ENCODE measurements at places on chromosomes 4 and X. TPM values are rescaled to one million over a fixed set of nuclear protein-coding genes. Genes with fewer than 3 reads are reported as not detected.

DNA sequence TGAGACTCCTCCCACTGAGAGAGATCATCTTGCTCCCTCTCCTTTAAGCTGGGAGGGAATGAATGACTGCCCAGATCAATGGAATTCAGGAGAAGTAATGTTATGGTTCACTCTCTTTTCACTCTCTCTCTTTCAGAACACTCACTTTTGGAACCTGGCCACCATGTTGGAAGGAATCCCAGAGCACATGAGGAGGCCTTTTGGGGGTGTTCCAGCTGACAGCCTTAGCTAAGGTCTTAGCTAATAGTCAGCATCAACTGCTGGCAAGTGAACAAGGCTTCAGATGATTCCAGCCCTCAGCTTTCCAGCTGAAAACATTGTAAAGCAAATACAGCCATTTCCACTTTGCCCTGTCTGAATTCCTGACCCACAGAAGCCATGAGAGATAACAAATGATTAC is 124.0 kb upstream of the CLNK start:
- no peak for DNase-seq

GRCh38 chr4:178309890-178310289 is 867.7 kb upstream of the AGA start:
- no peak for DNase-seq

SPIN2B gene
- total RNA-seq = 8.7 TPM

GRID2 gene
- not detected for total RNA-seq

DNA sequence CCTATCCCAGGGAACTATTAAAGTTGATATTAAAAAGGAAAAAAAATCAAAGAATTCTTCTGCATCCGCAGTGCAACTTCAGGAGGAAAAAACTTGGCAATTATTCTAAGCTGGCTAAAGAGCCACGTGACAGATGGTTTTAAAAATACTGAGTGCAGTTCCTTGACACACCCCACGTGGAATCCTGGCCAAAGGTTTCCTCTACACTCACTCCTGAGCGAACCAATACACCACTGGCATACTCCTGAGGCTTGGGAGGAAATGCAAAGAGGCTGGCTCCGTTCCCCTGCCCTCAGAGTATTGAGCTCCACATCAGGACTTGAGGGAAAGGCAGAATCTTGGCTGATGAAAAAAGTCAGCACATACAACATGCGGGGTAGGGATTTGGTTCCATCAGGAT is 133.8 kb upstream of the ATP6AP2 start:
- DNase-seq = no peak

GRCh38 chrX:136146614-136147314 is 569 bp upstream of the FHL1 start:
- no peak for DNase-seq

PFKFB1 gene
- total RNA-seq = not detected

GRCh38 chrX:152405561-152405960 is 45.6 kb downstream of the GABRA3 start:
- DNase-seq = no peak

DNA sequence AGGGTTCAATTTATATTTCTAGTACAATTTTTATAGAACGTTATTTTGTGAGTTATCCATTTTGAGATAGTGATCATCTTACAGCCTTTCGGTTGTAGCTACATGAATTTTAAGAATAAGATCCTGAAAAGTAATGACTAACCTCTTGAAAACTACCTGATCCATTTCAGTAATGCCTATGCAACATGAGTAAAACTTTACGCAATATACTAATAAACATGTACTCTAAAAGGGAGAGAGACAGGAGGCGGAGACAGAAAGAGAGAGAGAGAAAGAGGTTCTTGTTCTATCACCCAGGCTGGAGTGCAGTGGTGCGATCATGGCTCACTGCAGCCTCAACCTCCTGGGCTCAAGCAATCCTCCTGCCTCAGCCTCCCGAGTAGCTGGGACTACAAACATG is 816.1 kb downstream of the CCSER1 start:
- no peak for DNase-seq

DNA sequence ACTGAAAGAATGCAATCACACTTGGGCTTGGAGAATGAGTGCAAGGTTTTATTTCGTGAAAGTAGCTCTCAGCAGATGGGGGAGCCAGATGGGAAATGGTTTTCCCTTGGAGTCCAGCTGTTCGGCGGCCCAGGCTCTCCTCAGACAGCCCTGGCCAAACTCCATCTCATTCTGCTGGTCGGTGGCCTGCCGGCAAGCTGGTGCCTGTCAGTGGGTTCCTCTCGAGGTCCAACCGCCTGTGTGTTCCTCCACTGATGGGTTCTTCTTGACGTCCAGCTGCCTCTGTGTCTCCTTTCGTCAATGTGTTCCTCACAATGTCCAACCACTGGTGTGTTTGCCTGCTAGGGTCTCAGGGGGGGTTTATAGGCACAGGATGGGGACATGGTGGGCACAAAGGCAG is 80.3 kb downstream of the POU3F4 start:
- no peak for DNase-seq

DNA sequence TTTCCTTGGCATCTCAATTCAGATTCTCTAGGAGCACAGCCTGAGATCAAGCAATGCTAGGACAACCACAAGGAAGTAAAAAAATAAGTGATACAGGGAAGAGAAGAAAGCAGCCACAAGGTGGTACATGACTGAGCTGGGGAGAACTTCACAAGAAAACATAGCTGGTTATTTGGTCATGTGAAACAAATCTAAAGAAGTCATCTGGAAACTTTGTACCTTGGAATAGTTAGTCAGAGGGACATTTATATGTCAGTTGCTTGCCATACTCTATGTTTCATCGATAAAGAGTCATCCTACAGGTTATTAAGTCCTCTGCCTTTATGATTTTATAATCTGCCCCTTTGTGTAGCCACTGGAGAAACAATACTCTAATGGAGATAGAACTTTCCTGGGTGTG is 575.1 kb downstream of the IL15 start:
- no peak for DNase-seq

SPARCL1 gene
- 158 TPM for total RNA-seq

DNA sequence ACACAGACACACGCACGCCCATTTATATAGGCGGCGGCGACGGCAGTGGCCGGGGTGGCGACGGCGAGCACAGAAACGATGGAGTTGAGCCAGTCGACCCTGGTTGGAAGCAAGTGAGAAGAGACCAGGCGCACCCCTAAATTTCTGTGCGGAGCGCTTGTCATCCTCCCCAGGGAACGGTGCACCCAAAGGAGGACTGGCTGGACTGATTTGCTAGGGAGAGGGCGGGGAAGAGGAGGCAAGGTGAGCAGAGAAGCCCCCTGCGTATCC is 302 bp downstream of the NHS start:
- DNase-seq = no peak

DNA sequence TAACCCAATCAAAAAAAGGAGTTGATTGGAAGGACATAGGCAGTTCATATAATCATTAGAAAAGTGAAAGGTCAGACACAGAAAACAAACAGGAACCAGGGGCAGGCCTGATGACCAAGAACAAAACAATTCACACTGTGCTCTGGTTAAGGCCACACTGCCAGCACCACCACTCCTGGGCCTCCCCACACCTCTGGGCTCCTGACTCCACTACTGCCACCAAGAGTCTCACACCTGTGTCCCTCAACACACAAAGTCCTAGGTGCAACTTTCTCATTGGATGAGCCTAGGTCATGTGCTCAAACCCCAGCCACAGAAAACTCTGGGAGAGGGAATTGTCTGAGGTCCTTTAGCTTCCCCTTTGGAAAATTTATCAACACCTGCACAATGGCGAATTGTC is 11.1 kb upstream of the FAM9C start:
- no peak for DNase-seq

- peak; percentile 27 for DNase-seq
Measured at GRCh38 chr4:79576429-79576753, 168.4 kb upstream of the GK2 start.

NAP1L2 gene
- total RNA-seq = 2.2 TPM

OCIAD1 gene
- total RNA-seq = 78.3 TPM

- DNase-seq = no peak
Measured at GRCh38 chrX:81957900-81958545, 756.1 kb downstream of the SH3BGRL start.

DNA sequence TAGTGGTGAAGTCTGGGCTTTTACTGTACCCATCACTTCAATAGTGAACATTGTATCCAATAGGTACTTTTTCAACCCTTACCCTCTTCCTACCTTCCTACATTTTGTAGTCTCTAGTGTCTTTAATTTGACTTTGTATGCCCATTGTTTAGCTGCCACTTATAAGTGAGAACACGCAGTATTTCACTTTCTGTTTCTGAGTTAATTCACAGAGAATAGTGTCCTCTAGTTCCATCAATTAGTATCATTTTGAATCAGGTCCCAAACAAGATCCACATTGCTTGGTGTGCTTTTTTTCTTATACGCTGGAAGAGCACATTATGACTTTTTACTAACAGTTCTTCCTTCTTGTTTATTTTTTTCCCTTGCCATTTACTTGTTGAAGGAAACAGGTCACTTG is 176.0 kb upstream of the WDFY3 start:
- DNase-seq = no peak

GRCh38 chr4:972651-973424 is 531 bp downstream of the DGKQ start:
- peak; percentile 39 for DNase-seq

TMPRSS11F gene
- not detected for total RNA-seq

- no peak for DNase-seq
Measured at GRCh38 chr4:88792821-88793220, 95.2 kb upstream of the NAP1L5 start.

TMEM255A gene
- not detected for total RNA-seq

DNA sequence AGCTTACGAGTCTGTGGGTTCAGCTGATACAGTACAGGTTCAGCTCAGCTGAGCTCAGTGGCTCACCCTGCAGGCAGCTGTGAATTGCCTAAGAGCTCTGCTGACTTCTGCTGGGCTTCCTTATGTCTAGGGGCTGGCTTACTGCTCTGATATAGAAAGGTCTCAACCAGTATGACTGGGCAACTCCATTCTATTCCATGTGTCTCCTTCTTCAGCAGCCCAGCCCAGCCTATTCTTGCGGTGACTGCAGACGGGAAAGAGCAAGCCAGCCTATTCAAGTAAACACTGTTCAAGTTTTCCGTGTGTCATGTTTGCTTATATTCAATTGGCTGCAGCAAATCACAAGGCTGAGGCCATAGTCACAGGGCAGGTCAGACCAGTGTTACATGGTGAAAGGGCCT is 615.4 kb upstream of the ZFP42 start:
- no peak for DNase-seq

- DNase-seq = peak; percentile 30
Measured at GRCh38 chr4:1752284-1753041, 31.1 kb downstream of the TACC3 start.

DYNLT3 gene
- total RNA-seq = 34.0 TPM

DNA sequence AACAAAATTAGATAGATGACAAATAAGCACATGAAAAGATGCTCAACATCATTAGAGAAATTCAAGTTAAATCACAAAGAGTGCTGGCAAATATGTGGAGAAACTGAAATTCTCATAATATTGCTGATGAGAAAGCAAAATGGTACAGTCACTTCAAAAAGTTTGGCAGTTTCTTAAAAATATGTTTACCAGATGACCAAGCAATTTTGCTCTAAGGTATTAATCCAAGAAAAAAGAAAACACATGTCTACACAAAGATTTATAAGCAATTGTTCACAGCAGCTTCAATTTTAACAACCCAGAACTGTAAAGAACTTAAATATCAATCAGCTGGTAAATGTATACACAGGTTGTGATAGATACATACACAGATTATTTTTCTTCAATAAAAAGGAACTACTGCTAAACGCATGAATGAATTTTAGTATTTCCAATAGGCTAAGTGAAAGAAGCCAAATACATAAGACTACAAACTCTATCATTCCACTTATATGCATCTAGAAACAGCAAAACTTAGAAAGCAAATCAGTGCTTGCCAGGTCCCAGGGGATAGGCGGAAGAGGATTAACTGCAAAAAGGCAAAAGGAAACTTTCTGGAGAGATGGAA is 11.7 kb downstream of the OTUD4 start:
- no peak for DNase-seq

GRCh38 chr4:13642170-13642950 is 14.8 kb upstream of the BOD1L1 start:
- no peak for DNase-seq

STBD1 gene
- total RNA-seq = 1.0 TPM

- no peak for DNase-seq
Measured at GRCh38 chr4:46554760-46555465, 165.0 kb upstream of the GABRA2 start.
